ENCODE measurements at places on chromosomes 11 and 22. TPM values are rescaled to one million over a fixed set of nuclear protein-coding genes. Genes with fewer than 3 reads are reported as not detected.

DNA sequence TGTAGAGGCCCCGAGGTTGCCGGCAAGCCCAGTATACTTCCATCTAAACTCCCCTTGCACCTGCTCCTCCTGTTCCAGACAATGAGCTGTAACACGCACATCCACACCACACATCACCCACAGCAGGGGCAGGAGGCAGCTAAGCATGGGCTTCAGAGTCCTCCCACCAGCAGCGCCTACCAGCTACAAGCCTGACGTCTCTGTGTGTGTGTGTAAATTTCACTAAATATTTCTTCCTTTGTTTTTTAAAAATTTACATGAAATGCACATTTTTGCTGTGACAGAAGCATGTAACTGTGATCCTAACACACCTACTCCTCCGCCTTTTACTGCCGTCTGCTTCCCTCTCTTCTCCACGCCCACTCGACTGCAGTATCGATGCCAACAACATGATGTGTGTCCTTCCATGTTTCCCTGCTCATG, 29.4 kb upstream of the PACSIN2 start:
- no peak overlapping the region for H3K27ac ChIP-seq
- H3K27me3 ChIP-seq, result no peaks in the 10 kb centered on the region
- H3K4me1 ChIP-seq, result no peaks in the 10 kb centered on the region
- H3K36me3 ChIP-seq, result no peaks in the 10 kb centered on the region

- no peaks in the 10 kb centered on the region for H3K4me1 ChIP-seq
- peak; percentile 93 for DNase-seq
- H3K27ac ChIP-seq, result peak overlapping the region; percentile 83
Observed at GRCh38 chr11:59550842-59551658, 39.7 kb downstream of the OR4D9 start.

- peaks cover 9% of the 10 kb centered on the region for H3K4me1 ChIP-seq
- H3K27me3 ChIP-seq, result no peaks in the 10 kb centered on the region
- DNase-seq, result no peak
- no peak overlapping the region for H3K27ac ChIP-seq
Observed at GRCh38 chr11:64970731-64971151, 1.2 kb downstream of the MAJIN start.

DNA sequence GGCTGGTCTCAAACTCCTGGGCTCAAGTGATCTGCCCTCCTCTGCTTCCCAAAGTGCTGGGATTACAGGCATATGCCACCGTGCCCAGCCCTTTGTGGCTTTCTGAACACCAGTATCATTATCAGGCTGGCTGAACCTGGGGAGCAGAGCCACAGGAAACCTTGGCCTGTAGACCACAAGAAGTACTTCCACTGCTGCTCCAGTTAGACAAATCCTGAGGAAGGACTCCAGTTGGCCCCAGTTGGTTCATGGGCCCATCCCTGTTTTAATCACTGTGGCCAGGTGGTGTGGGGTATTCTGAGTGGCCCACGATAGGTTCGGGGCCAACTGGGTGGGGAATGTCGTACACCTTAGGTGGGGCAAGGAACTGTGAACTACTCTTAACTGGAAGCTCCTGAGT, 5.5 kb upstream of the DUSP18 start:
- no peak overlapping the region for H3K4me3 ChIP-seq
- H3K27me3 ChIP-seq, result no peaks in the 10 kb centered on the region
- no peaks in the 10 kb centered on the region for H3K36me3 ChIP-seq
- DNase-seq, result no peak

- no peaks in the 10 kb centered on the region for H3K4me1 ChIP-seq
- H3K27me3 ChIP-seq, result no peaks in the 10 kb centered on the region
- H3K36me3 ChIP-seq, result no peaks in the 10 kb centered on the region
- no peak overlapping the region for H3K27ac ChIP-seq
Observed at GRCh38 chr11:132728026-132728425, 804.3 kb downstream of the OPCML start.

DNA sequence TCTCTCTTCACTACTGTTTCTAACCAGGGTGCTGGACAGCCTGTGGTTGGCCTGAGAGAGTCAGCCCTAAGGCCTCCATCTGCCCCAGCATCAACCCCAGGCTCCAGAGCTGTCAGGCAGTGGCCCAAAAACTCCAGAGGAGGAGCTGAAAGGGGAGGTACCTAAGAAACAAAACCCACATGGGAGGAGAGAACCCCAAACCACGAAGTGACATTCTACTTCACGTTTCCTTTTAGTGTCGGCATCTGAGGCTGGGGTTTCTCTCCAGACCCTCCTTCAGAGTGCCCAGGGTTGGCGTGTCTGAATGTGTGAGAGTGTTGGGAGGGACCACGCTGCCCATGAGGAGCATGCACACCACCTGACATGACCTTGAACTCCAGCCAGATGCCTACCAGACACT, 69.8 kb upstream of the NNMT start:
- no peak for DNase-seq
- H3K27me3 ChIP-seq, result no peaks in the 10 kb centered on the region
- no peak overlapping the region for H3K27ac ChIP-seq
- H3K36me3 ChIP-seq, result peaks cover 7% of the 10 kb centered on the region

DNA sequence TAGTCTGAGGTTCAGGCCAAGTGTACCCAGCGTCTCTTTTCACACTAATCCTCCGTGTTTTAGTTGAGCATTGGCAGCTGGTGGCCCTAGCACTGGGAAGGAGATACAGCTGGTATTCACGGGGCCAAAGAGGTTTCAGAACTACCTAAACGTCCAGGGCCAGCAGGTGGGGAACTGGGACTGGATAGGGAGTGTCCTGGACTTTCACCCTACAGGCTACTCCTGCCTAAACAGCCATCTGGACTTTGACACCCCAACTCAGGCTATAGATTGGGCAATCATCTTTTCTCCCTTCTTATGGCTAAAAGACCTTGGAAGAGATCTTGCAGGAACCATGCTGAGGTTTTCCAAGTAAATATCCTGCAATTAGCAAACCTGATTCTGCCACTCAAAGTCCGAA, 2.8 kb downstream of the SPON1 start:
- H3K4me1 ChIP-seq, result peaks cover 62% of the 10 kb centered on the region
- H3K36me3 ChIP-seq, result no peaks in the 10 kb centered on the region
- peak overlapping the region; percentile 56 for H3K4me3 ChIP-seq
- peak; percentile 69 for DNase-seq
- H3K27ac ChIP-seq, result peak overlapping the region; percentile 85
- H3K27me3 ChIP-seq, result peaks cover 35% of the 10 kb centered on the region

DNA sequence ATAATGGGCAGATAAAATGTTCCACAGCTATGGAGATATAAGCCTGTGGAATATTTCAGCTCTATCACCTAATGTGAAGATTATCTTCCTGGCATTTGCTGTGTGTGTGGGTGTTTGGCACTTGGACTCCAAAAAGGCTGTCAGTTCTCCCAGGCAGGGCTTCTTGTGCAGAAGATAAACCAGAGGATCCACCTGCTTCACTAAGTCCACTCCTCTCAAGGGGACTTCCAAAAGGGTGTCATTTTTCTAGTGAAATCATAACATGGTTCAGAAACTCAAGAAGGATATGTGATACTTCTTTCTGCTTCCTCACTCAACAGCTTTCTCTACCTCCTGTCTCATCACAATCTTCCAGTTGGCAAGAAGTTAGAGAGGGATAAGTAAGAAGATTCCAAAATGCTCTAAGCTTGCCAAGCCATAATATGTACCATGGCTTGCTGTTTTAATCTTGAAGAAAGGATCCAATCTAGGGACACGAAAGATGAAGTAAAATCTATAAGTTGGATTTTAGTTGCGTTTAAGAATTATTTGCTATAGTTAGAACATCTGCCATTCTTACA, 206.2 kb upstream of the MTMR2 start:
- DNase-seq, result no peak
- H3K36me3 ChIP-seq, result no peaks in the 10 kb centered on the region

DNA sequence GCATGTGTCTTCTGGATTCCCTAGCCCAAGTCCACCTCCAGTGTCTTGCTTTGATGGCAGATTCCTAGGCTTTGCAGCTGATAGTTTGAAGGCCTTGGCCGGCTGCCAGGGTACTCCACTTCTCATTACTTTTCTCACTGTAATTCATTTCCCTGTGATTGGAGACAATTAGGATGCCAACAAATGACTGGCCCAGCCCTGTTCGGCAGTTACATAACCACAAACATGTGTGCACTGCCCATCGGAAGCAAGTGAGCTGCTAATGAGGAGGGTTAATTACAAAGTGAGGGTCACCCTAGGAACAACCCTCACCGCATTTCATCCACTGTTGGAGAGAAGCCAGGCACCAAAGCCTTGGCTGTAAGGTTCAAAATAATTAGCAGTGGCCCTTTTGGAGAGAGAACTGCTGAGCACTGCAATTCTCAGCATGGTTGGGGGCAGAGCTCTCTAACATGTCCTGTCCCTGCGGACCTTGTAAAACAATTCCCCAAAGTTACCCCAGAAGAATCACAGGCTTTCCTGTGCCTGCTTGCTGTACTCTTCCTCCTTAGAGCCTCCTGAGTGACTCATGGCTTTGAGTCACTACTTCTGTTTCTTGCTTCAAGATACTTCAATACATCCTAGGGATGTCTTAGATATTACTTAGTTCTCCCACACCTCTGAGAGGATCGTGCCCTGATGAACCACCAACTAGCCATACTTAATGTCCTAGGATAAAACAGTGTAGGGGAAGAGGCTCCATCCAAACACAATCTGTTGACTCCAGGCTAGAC, 109.7 kb upstream of the GALNT18 start:
- DNase-seq, result peak; percentile 20
- no peaks in the 10 kb centered on the region for H3K36me3 ChIP-seq
- no peaks in the 10 kb centered on the region for H3K27me3 ChIP-seq
- no peak overlapping the region for H3K4me3 ChIP-seq

DNA sequence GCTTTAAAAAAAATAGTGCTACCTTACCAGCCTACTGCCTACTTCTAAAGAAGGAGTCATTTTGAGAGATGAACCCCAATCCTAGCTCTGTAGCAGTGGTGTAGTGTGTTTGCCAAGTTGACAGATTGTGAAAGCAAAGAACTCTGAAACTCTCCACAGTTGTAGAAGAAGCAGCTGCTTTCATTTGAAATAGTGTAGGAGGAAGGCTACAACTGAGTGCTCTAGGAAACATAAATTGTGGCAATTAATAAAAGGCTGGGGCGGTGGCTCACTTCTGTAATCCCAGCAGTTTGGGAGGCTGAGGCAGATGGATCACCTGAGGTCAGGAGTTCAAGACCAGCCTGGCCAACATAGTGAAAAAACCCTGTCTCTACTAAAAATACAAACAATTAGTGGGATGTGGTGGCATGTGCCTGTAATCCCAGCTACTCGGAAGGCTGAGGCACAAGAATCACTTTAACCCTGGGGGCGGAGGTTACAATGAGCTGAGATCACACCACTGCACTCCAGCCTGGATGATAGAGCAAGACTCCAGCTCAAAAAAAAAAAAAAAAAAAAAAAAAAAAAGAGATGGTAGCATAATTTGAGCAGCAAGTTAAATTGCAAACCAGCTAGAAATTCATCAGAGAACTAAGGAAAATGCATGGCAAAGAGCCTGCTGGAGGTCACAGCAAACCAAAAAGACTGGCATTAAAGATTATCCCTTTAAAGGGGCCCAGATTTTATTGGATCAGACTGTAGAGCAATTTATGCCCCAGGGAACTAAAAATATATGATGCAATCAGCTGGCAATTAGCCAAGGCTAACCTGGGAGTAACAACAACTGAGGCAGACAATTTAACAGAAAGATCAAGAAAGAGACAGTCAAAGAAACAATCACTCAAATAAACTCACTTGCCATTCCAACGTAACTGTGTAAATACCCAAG, 112.6 kb downstream of the LUZP2 start:
- no peak for DNase-seq
- no peak overlapping the region for H3K27ac ChIP-seq
- no peaks in the 10 kb centered on the region for H3K27me3 ChIP-seq
- H3K4me3 ChIP-seq, result no peak overlapping the region

DNA sequence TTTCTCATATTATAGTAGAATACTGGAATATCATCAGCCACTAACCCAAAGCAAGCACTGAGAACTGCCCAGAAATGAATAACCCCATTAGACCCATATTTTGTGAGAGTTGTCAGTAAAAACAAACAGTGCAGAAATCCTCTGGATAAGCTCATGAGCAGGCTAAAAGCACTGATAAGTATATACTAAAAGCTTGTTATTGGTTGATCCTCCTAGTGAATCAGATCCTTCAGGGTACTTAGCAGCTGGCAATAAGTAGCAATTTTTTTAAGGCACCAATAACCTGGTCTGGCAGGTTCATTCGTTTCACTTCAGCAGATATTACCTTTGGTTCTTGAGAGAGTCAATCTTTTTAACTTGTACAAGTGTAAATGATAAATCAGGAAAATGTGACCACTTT, 1.2 kb downstream of the NOX4 start:
- no peaks in the 10 kb centered on the region for H3K36me3 ChIP-seq
- peaks cover 6% of the 10 kb centered on the region for H3K27me3 ChIP-seq
- H3K4me3 ChIP-seq, result peak overlapping the region; percentile 52
- no peak for DNase-seq

GRCh38 chr11:95680169-95680929, 109.2 kb downstream of the FAM76B start:
- H3K36me3 ChIP-seq, result no peaks in the 10 kb centered on the region
- no peak overlapping the region for H3K4me3 ChIP-seq
- peaks cover 4% of the 10 kb centered on the region for H3K4me1 ChIP-seq
- peak overlapping the region; percentile 21 for H3K27ac ChIP-seq

DNA sequence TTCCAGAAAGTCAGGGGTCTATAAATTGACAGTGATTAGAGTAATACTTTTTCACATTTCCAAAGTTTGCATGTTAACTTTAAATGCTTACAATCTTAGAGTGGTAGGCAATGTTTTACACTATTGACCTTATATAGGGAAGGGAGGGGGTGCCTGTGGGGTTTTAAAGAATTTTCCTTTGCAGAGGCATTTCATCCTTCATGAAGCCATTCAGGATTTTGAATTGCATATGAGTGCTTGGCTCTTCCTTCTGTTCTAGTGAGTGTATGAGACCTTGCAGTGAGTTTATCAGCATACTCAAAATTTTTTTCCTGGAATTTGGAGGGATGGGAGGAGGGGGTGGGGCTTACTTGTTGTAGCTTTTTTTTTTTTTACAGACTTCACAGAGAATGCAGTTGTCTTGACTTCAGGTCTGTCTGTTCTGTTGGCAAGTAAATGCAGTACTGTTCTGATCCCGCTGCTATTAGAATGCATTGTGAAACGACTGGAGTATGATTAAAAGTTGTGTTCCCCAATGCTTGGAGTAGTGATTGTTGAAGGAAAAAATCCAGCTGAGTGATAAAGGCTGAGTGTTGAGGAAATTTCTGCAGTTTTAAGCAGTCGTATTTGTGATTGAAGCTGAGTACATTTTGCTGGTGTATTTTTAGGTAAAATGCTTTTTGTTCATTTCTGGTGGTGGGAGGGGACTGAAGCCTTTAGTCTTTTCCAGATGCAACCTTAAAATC, 5.3 kb downstream of the MALAT1 start:
- peaks cover 67% of the 10 kb centered on the region for H3K36me3 ChIP-seq
- peaks cover 32% of the 10 kb centered on the region for H3K4me1 ChIP-seq
- no peaks in the 10 kb centered on the region for H3K27me3 ChIP-seq
- H3K4me3 ChIP-seq, result peak overlapping the region; percentile 82
- no peak for DNase-seq

- no peak overlapping the region for H3K27ac ChIP-seq
- no peaks in the 10 kb centered on the region for H3K36me3 ChIP-seq
- DNase-seq, result no peak
Observed at GRCh38 chr11:97570636-97571035, 1180.8 kb downstream of the JRKL start.

- peaks cover 21% of the 10 kb centered on the region for H3K4me1 ChIP-seq
- H3K27me3 ChIP-seq, result no peaks in the 10 kb centered on the region
- no peaks in the 10 kb centered on the region for H3K36me3 ChIP-seq
- DNase-seq, result peak; percentile 98
Observed at GRCh38 chr22:36409911-36410756, 22.4 kb upstream of the MYH9 start.

MMP11 gene
- total RNA-seq, result 5.3 TPM

TRIM48 gene
- total RNA-seq, result not detected

RNF26 gene
- total RNA-seq, result 17.5 TPM

LRRC75B gene
- total RNA-seq, result 24.8 TPM

SLC5A1 gene
- total RNA-seq, result 13.8 TPM
